NAMALWA (cell line): ENCODE measurements at places on chromosomes 11 and 22.
A peak's percentile ranks its signal among the peaks of the same experiment; 100 is the strongest.

DNA sequence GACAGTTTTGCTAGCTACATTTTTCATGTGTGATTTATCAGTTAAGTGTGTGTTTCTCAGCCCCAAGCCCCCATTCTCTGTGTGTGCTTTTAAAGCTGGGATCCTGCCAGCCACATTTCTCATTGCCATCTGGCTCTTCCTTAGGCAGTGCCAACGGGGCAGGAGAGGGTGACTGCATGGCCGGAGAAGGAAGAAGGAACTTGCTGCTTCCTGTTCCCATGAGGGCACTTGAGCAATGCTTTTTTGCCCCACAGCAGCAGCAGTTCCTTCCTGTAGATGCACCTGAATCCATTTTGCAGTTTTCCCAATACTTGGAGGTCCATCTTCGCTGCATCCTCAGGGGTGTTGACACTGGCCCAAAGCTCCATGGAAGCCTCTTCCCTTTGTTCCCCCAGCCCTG lies 37.5 kb downstream of the TNRC6B start:
- DNase-seq, result peak; percentile 35

DNA sequence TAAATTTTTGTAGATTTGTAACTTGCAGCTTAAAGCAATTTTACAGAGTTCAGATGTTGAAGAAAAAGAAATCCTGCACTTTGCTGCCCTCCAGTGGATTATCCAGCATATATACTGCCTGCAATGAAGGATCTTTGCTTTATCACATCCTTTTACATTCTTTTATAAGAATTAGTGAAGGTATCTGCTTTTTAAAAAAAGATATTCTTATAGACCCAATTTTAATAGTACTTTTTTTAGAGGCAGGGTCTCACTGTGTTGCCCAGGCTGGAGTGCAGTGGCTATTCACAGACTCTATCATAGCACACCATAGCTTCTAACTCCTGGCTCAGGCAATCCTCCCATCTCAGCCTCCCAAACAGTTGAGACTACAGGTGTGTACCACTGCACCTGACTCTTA lies 60.7 kb downstream of the TTC17 start:
- peak; percentile 64 for DNase-seq

GRCh38 chr22:44159221-44159620 lies 21.5 kb upstream of the PARVG start:
- DNase-seq, result no peak

- DNase-seq, result no peak
Observed at GRCh38 chr22:23196165-23196564, 15.9 kb downstream of the BCR start.

GRCh38 chr11:67463680-67464410 lies 5.2 kb downstream of the TMEM134 start:
- DNase-seq, result no peak

GRCh38 chr22:19478045-19478900 lies 720 bp downstream of the UFD1 start:
- peak; percentile 57 for DNase-seq

GRCh38 chr11:643366-643765 lies 6.3 kb downstream of the DRD4 start:
- peak; percentile 41 for DNase-seq

DNA sequence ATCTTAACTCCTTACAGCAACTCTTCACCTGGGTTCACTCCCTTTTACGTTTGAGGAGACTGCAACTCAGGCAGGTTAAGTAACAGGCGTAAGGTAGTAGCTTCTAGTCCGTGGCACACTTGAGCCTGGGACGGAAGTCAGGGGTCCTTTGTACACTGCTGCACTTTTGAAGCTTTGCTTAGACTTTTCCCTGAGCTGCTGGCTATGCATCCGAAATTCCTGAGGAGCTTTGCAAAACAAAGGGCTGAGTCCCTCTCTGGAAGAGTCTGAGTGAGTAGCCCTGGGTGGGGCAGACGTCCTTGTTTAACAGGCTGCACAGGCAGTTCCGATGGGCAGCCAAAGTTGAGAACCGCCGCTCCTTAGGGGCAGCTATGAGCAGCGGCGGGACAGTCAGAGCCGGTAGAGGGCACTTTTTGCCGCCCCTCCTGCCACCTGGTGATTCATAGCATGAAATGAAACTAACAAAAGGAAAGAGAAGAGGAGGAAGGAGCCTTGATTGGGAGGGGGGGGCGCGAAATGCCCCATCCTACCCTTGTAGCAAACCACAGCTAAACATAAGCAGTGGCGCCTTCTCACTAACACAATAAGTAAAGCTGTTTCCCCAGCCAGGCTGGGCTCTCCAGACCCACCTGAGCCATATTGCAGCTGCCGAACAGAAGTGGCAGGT lies 1.4 kb downstream of the TMEM109 start:
- DNase-seq, result peak; percentile 79

DNA sequence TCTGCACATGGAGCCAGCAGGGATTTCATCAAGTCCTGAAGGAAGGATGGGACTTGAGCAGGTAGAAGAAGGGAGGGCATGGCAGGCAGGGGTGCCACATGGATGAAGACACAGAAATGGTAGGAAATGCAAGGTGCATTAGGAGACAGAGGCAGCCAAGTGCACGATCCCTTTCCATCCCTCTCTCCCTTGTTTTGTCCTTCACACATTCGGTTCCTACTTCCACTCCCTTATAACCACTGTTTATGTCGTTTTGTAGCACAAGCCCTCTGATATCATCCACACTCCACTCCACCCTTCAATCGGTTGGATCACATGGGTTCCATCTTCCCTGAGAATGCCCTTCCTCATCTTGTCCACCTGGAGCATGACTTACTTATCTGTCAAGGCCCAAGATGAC lies 35.2 kb downstream of the IFT27 start:
- no peak for DNase-seq
